Stimulated activated CD4-positive, alpha-beta T cell treated with anti-CD3 and anti-CD28 coated beads, Interleukin-15, amount 100 ng/mL, for 24 hours (primary cell): ENCODE measurements at places on chromosomes 12 and 14.

DNA sequence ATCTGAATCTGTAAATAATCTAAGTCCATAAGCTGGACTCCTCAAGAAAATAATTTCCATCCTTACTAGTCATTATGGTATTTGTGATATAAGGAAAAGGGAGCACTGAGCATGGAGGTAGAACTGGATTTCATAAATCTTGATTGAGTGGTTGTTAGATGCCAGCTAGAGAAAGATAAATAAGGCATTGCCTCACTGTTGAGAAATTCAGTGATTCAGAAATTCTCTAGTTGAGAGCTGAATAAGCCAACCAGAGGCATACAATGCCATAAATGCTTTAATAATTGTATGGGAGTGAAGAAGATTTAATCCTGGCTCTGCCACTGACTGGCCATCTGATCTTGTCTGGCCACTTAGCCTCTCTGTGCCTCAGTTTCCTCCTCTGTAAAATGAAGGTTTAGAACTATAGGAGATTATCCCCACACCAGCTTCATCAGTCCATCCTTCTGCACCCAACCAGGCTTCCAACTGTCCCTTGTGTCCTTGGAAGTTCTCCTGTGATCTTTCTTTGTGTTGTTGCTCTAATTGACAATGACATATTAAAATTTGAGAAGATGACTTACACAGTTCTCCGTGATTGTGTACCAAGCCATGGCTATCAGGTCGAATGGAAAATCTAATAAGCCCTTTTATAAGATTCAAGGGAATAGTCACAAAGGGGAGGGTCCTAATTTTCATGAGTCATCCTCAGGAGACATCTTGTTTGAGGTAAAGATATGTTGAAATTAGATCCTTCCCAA, 394.3 kb downstream of the EGLN3 start:
- DNase-seq: no peak

- DNase-seq: no peak
Measured at GRCh38 chr12:14514154-14514842, 53.4 kb downstream of the PLBD1 start.

DNA sequence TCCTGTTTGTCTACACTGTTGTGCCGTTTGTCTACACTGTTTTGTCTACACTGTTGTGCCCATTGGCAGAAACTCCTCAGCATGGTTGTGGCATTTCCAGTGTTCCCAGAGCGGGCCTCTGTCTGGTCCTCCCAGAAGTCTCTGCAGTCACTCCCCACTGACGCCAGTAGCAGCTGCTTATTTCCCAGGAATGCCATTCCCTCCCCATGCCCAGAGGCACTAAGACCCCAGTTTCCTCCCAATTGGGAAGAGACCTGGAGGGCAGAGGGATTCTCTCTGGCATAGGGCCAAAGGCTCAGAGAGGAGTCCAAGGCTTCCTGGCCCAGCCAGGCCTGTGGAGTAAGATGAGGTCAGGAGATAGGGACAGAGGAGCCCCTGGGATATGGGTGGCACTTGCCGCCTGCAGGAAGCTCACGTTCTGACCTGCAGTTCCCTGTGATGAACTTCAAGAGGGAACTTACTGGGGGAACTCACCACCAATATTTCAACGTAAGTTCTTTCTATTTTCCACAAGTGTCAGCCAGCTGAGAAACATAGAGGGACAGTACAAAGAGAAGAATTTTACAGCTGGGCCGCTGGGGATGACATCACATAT, 69.1 kb downstream of the TNFAIP2 start:
- DNase-seq: no peak

DNA sequence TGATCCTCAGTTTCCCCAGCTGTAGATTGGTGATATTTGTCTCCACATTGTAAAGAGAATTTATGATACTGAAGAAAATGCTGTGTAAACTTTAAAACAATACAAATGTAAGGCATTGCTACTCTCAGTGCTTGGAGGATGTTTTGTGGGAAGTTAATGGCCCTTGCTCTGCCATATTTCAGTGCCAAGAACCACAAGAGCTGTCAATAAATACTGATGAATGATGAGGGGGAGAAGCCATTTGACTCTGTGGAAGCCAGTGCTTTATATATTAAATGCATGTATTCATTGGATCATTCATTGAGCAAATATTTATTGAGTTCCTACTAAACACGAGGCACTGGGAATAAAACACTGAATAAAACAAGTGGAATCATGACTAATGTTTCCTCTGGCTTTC, 30.8 kb downstream of the CACNA1C start:
- no peak for DNase-seq
